Spinal cord (tissue), 10 donors: ENCODE measurements at places on chromosomes 16 and 17.

DNA sequence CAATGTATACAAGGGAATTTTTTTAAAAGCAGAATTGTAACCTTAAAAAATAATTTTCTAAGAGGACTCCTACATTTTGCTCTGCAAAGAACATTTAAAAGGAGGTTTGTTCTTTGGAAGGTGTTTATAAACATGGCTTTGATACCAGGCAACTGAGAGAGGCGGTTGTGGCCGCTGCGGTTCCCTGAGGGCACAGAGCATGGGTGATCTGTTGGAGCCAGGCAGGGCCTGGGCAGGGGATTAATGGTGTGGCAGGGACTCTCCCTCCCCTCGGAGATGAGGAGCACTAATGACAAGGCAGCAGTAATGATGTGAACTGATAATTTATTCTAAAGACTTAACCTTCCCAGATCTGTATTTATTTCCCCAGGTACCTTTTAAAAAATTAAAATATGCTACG is 65.4 kb downstream of the WWP2 start:
- DNase-seq: no peak

- no peak for DNase-seq
Measured at GRCh38 chr17:33201283-33201682, 91.8 kb downstream of the ASIC2 start.

- no peak for DNase-seq
Measured at GRCh38 chr16:88274847-88275246, 107.9 kb upstream of the ZNF469 start.

GRCh38 chr17:1907909-1908698 is 78.3 kb downstream of the RPA1 start:
- no peak for DNase-seq

DNA sequence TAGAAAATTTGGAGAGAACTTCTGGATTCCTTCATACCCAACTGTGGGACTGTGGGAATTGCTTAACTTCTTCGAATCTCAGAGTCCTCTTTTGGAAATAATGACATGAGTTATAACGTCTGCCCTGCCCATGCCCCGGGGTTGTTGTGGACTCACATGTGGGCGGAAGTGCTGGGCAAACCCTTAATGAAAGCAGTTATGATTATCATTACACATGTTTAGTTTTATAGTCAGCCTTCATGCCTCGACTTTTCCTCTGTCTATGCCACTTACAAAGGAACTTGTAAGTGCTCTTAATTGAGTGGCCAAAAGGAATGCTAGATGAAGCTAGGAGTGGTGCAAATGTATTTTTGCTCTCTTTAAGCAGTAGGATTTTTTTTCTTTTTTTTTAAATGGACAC is 3.9 kb downstream of the KRT27 start:
- no peak for DNase-seq

DNA sequence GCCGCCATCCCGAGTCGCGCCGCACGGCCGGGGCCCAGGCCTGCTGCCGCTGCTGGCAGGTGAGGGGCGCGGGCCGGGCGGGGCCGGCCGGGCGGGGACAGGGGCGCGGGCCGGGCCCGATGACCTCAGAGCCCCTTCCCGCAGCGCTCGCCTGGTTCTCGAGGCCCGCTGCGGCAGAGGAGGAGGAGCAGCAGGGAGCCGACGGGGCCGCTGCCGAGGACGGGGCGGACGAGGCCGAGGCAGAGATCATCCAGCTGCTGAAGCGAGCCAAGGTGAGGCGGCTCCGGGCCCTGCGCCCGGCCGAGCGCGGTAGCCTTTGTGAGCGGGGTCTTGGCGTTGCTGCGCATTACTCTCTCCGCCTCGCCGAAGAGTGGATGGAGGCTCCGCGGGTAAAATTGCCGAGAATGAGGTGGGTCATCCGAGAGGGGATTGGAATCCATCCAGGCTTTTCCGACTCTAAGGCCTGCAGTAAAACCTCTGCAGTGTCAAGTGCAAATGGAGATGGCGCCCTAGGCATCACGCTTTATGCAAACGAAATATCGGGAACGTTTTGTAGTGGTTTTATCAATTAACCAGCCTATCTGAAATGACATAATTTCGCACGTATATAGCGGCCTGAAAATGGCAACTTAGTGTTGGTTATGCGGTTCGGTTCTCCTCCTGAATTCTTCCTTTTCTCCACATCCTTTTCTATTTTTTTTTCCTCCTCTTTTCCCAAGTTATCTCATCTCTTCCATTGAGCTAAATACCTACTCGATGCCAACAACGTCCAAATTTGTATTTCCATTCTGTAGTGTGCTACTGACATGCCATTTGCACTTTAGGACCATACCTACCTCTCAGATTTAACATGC is 577 bp downstream of the TTC19 start:
- peak; percentile 17 for DNase-seq

- no peak for DNase-seq
Measured at GRCh38 chr17:77635176-77635575, 323.3 kb upstream of the TNRC6C start.

GRCh38 chr17:13792314-13792713 is 190.6 kb upstream of the HS3ST3A1 start:
- no peak for DNase-seq

DNA sequence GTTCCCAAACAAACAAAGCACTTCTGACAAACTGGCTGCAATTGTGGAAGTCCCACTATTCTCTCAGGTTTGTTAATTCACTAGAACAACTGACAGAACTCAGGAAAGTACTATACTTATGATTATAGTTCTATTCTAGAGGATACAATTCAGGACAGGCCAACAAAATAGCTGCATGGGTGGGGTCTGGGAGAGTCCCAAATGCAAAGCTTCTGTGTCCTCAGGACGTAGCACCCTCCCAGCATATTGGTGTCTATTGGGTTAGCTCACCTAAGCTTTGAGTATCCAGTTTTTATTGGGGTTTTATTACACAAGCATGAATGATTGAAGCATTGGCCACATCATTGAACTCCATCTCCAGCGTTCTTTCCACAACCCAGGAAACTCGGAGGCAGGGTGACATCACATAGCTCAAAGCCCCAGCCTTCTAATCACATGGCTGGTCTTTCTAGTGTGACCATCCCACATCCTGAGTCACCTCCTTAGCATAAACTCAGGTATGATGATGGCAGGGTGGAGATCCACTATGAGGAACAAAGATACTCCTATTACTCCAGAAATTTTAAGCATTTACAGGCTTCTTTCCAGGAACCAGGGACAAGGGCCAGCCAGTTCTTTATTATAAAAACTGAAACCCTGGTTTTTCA is 43.9 kb upstream of the CCNF start:
- no peak for DNase-seq

DNA sequence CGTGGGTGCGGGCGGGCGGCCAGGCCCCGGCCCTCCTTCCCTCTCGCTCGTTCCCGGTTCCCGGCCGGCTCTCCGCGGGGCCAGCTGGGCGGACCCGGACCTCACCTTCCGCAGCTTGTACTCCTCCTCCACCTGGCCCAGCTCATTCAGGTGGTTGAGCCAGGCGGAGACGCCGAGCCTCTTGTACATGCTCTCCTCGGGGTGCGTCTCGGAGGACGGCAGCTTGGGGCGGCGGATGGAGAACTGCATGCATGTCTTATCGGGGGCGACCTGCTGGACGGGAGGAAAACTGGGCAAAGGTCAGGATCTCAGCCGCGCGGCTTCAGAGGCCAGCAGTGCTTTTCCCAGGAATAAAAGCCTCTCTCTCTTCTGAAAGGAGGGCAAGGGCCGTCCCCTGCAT is 85.4 kb downstream of the TBC1D16 start:
- no peak for DNase-seq

DNA sequence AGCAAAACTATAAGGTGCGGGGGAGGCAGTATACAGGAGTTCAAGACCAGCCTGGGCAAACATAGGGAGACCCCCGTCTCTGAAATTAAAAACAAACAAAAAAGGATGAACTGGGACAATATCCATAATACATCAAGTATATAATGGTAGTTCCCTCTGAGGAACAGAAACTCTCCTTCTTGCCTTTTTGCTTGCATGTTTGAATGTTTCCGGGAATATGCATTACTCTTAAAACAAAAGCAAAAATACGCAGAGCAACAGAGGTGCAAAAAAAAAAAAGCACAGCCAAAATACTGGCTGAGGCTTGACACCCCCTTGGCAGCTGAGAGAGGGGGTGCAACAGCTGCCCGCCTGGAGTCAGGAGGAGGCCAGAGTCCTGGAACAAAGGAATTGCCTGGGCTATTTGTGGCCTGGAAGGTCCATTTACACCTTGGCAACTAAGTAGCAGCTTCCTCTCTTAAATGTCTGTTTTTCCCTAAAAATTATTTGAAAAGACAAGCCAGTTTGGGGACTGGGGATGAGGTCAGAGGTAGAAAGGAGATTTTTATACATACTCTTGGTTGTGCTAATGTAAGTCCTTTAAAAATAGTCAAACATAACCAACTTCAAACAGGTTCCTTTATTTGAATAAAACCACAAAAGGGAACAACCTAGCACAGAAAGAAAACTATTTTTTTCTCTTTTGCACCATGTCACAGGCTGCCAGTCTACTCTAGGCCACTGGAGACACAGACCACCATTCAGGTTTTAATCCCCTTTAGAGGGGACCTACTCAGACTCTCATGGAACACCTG is 19.5 kb downstream of the USP7 start:
- no peak for DNase-seq

GRCh38 chr16:83701494-83701893 is 106.3 kb upstream of the HSBP1 start:
- DNase-seq: peak; percentile 54

GRCh38 chr17:29572691-29573557 is 4.4 kb downstream of the TP53I13 start:
- DNase-seq: peak; percentile 60

- DNase-seq: peak; percentile 47
Measured at GRCh38 chr16:67284699-67285646, 5.6 kb downstream of the PLEKHG4 start.

- DNase-seq: peak; percentile 89
Measured at GRCh38 chr16:636206-637080, at the start of gene METTL26. Gene METTL26, minus strand, starts transcription at chr16:636305. Its CDS starts 15 bp downstream, at chr16:636290.

- DNase-seq: no peak
Measured at GRCh38 chr17:28570716-28571360, 486 bp downstream of the PIGS start.

- no peak for DNase-seq
Measured at GRCh38 chr16:55664786-55665407, 9.1 kb downstream of the SLC6A2 start.

GRCh38 chr16:10509534-10510025 is 70.8 kb downstream of the EMP2 start:
- DNase-seq: peak; percentile 73

- peak; percentile 72 for DNase-seq
Measured at GRCh38 chr16:80526418-80527061, 14.3 kb upstream of the DYNLRB2 start.

DNA sequence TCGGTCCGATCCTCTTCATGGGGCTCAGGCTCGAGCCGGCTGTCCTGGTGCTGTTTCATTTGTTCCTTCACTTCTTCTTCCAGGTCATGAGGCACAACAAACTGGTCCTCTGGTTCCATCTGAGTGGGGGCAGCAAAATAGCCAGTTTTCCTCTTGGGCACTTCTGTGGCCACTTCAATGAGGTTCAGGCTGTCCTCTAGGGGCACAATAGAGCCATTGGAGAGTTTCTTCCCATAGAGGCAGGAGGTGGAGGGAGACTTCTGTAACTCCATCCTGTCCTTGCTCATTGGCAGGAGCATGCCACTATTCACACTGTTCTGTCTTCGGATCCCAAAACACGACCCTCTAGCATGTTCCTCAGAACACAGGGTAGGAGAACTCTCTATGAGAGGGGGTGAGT is 22.9 kb downstream of the MARVELD3 start:
- no peak for DNase-seq

- no peak for DNase-seq
Measured at GRCh38 chr17:9668517-9668916, 23.2 kb downstream of the USP43 start.

- DNase-seq: no peak
Measured at GRCh38 chr16:80563066-80563465, 22.3 kb downstream of the DYNLRB2 start.

DNA sequence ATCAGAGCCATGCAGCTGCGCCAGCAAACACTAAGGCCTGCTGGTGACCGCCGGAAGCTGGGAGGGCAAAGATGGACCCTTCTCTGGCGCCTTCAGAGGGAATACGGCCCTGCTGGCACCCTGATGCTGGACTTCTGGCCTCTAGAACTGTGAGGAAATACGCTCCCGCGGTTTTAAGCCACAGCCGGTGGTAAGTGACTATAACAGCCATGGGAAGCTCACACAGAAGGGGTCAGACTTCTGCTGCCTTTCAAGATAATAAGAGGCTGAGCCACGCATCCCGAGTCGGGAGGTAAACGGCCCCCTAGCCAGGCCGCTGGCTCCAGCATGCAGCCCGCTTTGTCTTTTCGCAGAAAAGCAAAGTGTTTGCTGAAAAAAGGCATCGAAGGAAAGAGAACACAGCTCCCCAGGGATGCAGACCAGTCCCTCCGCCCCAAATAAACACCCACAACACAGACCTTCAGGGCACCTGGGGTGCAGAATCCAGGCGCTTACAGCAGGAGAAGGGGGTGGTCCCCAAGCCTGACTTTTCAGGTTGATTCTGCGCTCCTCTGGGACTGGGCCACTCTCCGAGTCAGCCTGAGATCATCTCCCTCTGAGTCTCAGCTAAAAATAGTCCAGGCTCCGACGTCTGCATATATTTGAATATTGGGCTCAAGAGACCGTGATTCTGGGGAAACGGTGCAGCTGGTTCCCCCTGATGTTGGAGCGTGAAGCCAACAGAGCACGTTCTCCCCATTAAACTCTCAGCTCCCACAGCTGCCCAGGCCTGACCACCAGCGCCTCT is 89.7 kb downstream of the MGAT5B start:
- peak; percentile 80 for DNase-seq

DNA sequence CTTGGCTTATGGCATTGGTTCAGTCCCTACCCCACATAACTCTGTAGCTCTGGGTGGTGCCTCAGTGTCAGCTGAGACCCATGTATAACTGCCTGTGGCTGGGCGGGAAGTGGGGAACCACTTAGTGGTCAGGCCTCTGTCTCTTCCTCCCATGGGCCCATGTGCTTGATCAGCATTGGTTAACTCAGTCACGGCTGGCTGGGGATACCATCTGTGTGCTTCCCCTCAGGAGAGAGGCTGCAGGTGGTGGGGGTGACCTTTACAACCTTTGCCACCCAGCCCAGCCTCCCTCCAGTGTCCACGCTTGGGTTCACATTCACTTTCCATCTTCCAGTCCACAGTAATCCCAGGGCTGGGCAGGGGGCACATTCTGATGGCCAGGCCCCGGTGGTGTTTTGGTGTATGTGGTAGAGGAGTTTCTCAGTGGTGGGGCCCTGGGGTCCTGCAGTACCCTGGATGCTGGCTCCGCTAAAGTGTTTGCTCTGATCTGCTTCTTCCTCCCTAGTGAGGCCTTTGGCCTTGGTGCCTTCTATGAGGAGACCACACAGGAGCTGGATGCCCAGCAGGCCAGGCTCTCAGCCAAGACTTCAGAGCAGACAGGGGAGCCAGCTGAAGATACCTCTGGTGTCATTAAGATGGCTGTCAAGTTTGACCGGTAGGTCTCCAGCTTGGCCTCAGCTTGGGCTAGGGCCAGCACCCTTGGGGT is 10.2 kb upstream of the NFATC3 start:
- no peak for DNase-seq

- no peak for DNase-seq
Measured at GRCh38 chr16:12146966-12147365, 170.4 kb downstream of the SNX29 start.
